ENCODE measurements at places on chromosomes 2 and 18. TPM values are rescaled to one million over a fixed set of nuclear protein-coding genes. Genes with fewer than 3 reads are reported as not detected.

- DNase-seq, result no peak
Measured at GRCh38 chr2:195486520-195486919, 170.5 kb upstream of the SLC39A10 start.

- DNase-seq, result no peak
Measured at GRCh38 chr2:155100261-155100660, 401.8 kb downstream of the KCNJ3 start.

GRCh38 chr2:24085200-24085489, 511 bp upstream of the TP53I3 start:
- no peak for DNase-seq

GRCh38 chr2:211730215-211730614, 808.4 kb downstream of the ERBB4 start:
- DNase-seq, result no peak

DNA sequence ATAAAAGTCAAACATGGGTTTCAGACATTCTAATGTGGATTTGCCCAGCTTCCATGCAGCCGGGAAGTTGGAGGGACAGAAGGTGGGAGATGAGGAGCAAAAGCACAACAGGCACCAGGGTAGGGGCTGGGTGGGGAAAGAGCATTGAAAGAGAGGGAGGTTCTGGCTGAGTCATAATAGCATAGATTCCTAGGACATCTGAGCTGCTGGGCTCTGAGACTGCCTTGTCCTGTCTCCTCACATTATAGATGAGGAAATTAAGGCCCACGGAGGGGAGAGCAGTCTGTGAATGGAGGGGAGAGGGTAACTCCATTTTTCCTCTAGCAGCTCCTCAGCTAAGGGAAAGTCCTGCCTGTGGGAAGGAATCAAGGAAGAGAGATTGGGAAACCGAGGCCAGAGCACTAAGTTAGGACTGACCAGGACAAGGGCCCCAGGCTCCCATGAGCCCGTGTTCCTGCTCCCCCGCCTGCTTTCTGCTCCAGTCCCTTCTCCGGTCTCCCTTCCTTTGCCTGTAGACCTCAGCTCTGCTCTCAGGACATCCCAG, 26.2 kb downstream of the SH2D6 start:
- DNase-seq, result no peak

DNA sequence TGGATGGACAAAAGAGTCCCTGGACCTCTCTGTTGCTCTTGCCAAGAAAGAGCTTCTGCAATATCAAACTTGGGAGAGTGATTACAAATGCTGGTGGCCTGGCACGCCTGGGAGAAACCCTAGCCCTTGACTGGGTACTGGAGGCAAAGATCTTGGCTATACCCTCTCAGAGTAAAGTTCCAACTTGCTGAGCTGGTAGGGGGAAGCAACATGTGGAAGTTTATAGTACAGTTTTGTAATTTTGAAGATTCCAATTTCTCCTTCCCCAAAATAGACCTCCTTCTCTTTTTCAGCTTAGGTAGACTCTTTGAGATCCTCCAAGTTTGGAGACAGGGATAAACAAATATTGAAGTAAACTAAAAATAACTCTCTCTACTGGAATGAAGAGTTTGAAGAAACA, 645.3 kb downstream of the NR4A2 start:
- no peak for DNase-seq

- no peak for DNase-seq
Measured at GRCh38 chr18:74114116-74114515, 33.5 kb downstream of the FBXO15 start.

DNA sequence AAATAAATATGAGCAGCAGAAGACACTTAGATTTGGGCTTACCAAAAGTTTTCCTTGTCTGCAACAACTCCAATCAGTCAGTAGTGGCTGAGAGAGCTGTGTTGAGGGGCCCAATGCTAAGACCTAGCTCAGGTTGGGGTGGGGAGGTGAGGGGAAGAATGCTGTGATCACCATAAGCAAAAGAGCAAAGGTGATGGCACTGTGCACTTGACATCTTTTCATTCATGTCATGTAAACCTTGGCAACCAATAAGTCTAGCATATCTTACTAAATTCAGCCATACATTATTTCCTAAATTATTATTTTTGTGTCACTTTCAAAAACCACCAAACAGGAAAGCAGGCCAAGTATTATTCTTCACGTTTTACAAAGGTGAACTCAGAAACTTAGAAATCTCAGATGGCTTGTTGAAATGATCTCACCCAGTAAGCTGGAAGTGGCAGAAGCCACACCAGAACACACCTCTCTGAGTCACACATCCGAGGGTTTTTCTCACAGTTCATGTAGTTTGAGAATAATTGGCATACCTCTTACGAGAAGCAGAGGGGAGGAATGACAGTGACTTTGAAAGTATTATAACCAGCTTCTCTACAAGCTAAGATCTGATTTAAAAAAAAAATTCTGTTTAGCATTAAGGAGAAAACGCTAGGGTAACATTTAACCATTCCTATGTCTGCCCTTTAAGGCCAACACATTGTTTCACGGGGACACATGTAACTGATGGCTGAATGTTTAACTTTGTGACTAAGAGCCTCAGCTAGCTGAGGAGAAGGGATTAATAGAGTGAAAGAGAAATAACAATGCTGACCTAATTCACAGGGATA, 43.3 kb upstream of the SETBP1 start:
- peak; percentile 17 for DNase-seq

The ASB18 gene
- total RNA-seq, result not detected
